ENCODE measurements at places on chromosomes 6 and 20. TPM values are rescaled to one million over a fixed set of nuclear protein-coding genes. Genes with fewer than 3 reads are reported as not detected.

Gene KIAA1755
- 0.21 TPM for total RNA-seq

Gene HLA-DQA2
- not detected for total RNA-seq

Gene BPIFB4
- not detected for total RNA-seq

Gene OPN5
- total RNA-seq = not detected

Gene CENPW
- total RNA-seq = 44.6 TPM

Measured in A549 treated with RU486 at 1 μM for 4 hours (cell line).